ENCODE measurements at places on chromosomes 4 and X. TPM values are rescaled to one million over a fixed set of nuclear protein-coding genes. Genes with fewer than 3 reads are reported as not detected.

Gene FOXR2
- not detected for total RNA-seq

Gene ZCCHC13
- total RNA-seq = not detected

Gene MAGEB16
- not detected for total RNA-seq

Gene UCP1
- total RNA-seq = 0.28 TPM

Gene PGAM4
- total RNA-seq = not detected

Gene HTATSF1
- 76.2 TPM for total RNA-seq

DNA sequence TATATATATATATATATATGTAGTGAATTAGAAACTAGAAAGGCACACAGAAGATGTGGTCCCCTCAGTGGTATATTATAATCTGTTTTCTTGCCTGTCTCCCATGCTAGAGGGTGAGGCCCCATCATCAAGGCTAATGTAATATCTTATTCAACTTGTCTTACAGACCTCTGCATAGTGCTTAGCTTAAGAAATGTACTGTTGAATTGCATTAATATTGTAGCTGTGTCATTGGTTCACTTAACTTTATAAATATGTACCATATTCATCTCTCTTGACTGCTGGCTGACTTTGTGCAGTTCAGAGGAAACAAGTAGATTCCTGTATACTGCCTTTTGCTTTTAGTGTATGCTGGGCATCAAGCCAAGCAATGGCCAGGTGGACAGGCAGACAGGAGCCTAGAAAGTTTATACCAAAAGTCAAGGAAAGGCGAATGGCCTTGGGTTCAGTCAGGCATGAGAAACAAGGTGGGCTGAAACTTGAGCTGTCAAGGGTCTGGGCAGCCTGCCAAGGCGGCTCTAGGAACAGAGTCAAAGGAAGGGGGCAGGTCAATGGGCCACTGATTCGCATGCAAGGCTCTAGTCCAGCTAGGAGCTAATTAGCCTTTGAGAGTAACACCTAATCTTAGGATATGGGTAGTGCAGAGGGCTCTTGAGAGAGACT is 78.8 kb upstream of the LEF1 start:
- DNase-seq = no peak

- DNase-seq = no peak
Observed at GRCh38 chr4:123628288-123628687, 231.7 kb downstream of the SPRY1 start.

DNA sequence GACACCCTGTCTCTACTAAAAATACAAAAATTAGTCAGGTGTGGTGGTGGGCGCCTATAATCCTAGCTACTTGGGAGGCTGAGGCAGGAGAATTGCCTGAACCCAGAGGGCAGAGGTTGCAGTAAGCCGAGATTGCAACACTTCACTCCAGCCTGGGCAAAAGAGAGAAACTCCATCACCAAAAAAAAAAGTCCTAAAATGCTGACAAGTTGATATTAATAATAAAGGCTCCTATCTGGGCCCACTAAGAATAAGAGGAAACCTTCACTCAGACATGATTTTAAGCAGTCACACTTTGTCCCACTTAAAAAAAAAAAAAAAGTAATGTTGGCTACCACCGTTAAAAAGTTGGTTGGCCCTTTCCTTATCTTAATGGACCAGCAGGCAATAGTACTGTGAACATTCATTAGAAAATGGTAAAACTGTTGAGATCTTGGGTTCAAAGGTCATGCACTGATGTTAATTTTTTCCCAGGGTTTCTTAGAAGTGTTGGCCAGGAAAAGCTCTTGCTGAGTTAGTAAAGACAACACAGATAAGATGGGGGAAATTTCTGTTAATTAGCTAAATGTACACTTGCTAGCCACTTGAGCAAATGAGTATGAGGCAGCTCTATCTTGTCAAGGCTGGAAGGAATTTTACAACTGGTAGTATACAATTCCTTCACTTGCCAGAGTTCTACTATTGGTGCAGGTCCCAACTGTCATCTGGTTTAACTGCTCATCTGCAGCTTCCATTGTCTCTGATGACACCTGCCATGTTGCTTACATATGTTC is 43.6 kb upstream of the BMP2K start:
- no peak for DNase-seq

GRCh38 chrX:154890990-154891639 is 5.0 kb downstream of the F8A1 start:
- DNase-seq = no peak

GRCh38 chr4:77124576-77124975 is 32.4 kb upstream of the CCNG2 start:
- no peak for DNase-seq

DNA sequence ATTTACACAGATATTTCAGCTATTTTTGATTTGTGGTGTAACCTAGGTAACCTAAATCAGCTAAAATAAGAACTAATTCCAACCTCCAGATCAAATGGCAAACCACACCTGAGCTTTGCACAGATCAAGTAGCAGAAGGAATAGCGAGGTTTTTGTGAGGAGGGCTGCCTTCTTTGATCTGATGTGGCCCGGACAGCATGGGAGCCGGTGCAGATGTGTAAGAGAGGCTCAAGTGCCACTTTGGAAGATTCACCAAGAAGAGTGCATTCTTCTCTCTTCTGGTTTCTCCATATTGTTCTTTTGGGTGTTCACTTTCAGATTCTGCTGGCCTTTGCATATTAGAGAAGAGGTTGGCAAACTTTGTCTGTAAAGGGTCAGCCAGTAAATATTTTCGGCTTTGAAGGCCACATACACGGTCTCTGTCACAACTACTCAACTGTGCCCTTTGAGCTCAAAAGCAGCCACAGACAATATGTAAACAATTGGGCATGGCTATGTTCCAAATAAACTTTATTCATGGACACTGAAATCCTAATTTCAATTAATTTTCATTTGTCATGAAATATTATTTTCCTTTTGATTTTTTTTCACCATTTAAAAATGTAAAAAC is 78.9 kb upstream of the FAM9C start:
- DNase-seq = no peak

DNA sequence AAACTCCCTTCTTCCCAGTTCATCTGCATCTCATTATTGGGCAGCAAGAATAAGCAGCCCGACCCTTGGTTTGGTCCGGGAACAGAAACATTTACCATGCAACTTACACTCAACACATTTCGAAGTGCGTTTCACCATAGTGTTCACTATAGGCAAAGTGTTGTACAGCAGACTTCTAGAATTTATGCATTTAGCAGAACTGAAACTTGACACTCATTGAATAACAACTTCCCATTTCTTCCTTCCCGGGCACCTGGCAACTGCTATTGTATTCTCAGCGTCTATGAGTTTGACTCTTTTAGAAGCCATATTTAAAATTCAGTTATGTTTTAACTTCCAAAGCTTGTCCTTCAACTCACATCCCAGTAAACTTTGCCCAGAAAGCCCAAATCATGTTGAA is 840.6 kb downstream of the NLGN4X start:
- no peak for DNase-seq

- DNase-seq = no peak
Observed at GRCh38 chr4:26787461-26788340, 72.9 kb upstream of the STIM2 start.

DNA sequence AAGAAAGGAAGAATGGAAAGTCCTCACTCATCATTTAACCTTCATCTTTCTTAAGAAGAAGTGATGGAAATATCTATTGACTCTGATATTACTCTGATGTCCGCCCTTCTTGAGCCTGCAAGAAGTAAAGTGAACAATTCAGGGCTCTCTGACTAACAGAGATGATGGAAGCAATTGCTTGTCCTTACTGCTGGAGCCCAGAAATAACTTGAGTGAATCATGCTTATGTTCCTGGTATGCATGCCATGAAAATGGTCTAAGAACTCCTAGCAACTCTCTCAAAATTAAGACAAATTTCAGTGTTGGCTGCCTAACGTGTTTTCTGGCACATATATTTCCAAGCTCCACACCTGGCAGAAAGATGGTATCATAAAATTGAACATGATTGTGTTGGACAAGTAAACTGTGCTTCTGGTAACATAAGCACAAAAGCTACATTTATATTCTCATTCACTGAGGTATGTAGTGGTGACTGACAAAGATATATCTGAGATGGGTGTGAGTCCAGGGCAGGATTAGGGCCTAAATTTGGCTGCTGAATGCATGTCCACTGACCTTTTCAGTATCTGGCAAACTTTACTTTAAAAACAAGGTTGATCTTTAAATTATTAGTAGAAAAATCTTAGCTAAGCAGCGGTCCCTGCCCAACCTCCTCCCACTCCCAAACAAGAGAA is 109.2 kb upstream of the OTUD4 start:
- no peak for DNase-seq

- no peak for DNase-seq
Observed at GRCh38 chrX:139720136-139720535, 12.2 kb upstream of the MCF2 start.

DNA sequence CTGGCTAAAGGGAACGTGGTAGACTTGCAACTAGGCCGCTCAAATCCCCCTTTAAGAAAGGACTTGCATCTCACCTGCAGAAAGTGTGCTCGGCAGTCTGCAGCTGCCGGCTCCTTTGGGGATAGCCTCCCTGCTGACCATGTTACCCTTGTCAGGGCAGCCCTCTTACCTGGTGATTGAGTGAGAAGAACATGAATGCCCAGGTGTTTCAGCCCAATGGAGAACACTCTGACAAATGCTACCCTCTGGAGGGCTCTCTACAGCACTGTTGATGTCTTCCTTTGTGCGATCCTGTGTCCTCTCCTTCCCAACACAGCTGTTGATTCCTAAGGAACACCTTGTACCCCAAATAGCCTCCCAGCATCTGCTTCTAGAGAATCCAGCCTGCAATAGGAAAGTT is 178.7 kb upstream of the LDB2 start:
- no peak for DNase-seq

- DNase-seq = no peak
Observed at GRCh38 chr4:23035521-23036056, 342.9 kb downstream of the GBA3 start.

DNA sequence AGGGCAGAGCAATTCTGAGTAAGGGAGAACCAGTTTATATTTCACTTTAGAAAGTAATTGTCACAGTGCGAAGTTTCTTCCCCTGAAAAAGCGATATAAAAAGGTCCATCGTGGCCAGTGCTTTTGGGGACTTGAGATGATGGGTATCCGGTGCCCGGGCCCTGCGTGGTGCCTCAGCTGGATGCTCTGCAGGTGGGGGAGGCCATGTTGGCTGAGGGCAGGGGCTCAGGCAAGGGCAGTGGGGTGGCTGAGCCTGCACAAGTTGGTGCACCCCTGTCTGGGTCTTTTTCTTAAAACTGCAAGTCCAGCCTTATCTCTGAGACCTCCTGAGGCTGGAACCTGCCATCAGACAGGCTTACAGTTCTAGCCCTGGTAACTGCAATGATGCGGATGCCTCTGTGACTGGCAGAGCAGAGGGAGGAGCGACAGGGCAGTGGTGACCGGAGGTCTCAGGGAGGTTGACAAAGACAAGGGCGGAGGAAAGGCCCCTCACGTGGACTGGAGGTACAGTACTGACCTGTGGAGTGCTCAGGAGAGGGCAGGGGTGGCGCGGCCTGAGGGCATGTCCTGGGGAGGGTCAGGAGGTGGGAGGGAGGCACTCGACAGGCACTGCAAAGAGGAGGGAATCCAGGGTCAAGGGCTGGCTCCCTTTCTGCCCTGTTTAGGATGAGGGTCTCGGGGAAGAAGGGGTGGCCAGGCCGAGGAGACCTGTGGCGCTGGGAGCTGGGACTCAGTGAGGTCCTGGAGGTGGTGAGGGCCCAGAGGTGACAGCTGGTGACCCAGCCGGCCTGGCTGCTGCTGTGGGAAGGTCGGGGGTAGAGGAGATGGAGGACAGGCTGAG is 1.8 kb downstream of the RGS12 start:
- no peak for DNase-seq
